ENCODE measurements at places on chromosomes 3 and 15. TPM values are rescaled to one million over a fixed set of nuclear protein-coding genes. Genes with fewer than 3 reads are reported as not detected.

DNA sequence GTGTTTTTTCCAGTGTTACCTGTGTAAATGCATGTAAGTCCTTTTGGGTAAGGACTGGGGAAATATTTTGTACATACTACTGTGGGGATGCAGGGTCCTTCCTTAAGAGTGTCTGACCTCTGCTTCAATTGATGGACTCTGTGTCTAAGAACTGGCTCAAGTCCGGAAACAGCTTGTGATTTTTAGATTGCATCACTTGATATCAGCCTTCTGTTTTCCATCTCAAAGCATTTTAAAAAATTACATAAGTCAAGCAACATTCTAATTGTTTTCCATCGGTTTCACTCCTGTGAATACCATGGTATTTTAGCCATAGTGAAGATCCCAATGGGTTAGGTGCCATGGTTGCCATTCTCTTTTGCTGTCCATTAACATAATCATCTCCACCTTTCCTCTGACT is 597.6 kb downstream of the SQOR start:
- DNase-seq = no peak

DNA sequence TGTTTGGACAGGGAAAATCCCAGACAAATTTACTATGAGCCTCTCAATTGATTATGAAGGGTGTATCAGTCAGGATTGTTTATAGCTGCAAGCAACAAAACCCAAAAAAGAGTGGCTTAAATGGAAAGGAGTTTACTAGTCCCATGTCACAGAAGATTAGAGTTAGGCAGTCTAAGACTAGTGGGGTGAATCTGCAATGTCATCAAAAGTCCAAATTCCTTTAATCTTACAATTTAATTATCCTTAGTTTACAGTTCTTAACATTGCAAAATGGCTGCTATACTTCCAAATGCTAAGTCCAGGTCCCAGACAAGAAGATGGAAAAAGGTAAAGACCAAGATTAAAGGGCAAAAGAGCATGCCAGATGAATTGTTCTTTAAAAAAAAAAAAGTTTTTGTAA is 143.6 kb downstream of the CD47 start:
- no peak for DNase-seq

Gene FEZF2
- total RNA-seq = not detected

- no peak for DNase-seq
Observed at GRCh38 chr3:152120601-152121269, 148.0 kb upstream of the MBNL1 start.

Gene TRAK1
- total RNA-seq = 59.8 TPM

Gene DLEC1
- total RNA-seq = not detected

GRCh38 chr15:38411902-38412301 is 42.0 kb upstream of the FAM98B start:
- no peak for DNase-seq

- no peak for DNase-seq
Observed at GRCh38 chr3:47035645-47036044, 56.2 kb downstream of the NBEAL2 start.

DNA sequence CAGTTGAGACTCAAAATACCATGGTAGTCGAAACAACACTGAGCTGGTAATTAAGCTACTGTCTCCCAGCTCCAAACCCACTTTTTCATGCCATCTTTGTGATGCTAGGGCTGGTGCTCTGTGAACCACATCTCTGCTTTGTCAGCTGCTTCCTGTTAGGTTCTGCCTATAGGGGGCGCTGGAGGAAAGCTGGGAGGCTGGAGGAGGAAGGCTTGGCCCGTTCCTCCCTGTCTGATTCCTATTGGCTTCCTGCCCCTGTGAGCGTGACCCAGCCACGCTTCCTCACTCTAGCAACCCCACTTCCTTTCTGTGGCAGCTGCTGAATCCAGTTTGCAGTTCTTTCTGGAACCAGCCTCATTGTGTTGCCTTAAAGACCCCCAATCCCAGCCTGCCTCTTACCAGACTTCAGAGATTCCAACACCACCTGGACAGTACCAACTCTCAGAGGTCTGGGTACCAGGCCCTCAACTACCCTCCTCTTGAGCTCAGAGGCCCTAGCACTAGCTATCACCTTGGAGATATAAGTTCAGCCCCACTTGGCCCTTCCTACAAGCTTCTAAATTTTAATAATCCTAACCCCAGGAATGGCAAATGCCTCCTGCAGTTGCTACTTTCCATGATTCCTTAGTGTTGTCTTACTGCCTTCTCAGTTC is 120.9 kb downstream of the ERC2 start:
- no peak for DNase-seq

- DNase-seq = no peak
Observed at GRCh38 chr3:102114264-102114979, 265.1 kb downstream of the NFKBIZ start.

GRCh38 chr3:114213292-114213626 is 24.1 kb downstream of the ZNF80 start:
- DNase-seq = no peak

All from glomerular endothelial cell (primary cell).